ENCODE measurements at places on chromosomes 7 and 10.

DNA sequence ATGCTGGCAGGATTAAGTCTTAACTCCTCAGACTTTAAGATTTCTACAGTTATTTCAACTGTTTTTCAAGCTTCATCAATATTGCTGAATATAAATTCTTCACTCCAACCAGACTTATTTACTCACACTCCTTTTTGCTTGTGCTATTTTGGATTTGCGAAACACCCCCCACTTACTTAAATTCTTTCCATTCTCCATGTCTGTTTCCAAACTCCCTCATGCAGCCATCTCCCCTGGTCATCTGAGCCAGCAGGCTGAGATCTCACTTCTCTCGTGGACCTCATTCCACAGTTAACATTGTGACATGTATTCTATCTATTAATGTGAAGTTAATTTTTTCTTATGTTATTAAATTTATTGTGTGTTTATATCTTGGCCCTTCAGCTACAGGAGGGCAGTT, 188.9 kb upstream of the HDAC9 start:
- no peaks in the 10 kb centered on the region for H3K4me1 ChIP-seq
- no peak overlapping the region for H3K4me3 ChIP-seq

DNA sequence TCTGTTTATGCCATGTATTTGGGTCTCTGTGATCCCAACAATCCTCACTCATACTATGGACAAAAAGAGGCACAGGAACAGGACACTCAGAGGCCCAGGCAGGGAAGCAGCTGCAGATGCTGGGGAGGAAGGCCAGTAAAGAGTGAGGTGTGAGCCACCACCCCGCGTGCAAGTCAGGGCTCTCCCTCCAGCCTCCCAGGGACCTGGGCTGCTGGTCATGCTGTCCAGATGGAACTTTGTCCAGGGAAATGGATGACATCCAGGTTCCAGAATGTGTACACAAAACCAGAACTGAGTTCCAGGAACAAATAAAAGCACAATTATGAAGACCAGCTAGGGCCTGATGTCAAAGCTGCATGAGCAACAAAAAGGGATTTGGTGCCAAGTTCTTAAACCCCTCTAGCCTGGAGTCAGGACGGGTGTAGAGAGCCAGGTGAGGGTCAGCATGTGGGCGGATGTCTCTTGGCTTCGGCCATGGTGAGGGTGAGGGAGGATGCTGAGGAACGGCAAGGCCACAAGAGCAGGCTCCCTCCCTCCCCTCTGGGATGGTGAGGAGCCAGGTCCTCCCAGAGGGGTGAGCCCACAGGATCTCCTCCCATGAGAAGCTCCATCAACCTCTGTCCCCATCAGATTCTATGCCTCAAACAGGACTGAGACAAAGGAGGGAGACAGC, 739.7 kb downstream of the PARD3 start:
- H3K4me3 ChIP-seq = no peak overlapping the region
- H3K36me3 ChIP-seq = no peaks in the 10 kb centered on the region
- H3K27ac ChIP-seq = no peak overlapping the region
- DNase-seq = no peak
- no peaks in the 10 kb centered on the region for H3K4me1 ChIP-seq

DNA sequence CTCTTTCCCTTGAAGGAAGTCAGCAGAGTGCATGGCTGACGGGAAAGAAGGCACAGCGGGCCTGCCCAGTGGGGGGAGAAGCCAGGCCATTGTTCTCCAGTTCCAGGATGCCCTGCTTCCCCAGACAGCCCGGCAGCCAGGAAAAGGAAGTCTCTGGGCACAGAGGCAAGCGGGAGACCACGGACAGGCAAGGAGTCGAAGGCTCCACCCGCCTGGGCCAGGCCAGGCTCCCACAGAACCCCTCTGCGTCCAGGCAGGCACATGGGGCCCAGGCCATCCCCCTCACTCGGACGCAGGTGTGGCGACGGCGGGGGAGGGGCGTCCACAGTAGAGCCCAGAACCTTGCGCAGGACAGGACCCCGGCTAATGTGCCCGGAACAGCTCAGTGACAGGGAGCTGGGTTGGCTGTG, 8.7 kb downstream of the GPR146 start:
- H3K27ac ChIP-seq = no peak overlapping the region
- no peak for DNase-seq
- no peaks in the 10 kb centered on the region for H3K4me1 ChIP-seq
- no peaks in the 10 kb centered on the region for H3K27me3 ChIP-seq

DNA sequence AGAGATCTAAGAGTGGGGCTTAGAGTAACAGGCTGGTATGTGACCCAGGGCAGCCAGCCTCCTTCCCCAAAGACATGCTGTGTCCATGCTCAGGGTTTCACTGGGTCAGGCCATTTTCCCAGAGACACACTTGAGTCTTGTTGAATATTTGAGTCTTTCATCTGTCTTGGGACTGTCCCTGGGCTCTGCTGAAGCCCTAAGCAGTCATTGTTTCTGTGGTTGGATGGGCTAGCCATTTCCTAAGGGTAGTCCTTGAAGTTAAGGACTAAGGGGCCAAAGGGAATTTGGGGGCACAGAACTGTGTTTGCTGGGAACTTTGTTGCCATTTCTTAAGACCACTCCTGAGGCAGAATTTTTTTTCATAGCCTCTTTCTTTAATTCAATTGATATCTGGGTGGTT, 98.4 kb upstream of the SAMD8 start:
- no peak for DNase-seq
- H3K27me3 ChIP-seq = no peaks in the 10 kb centered on the region
- H3K4me3 ChIP-seq = no peak overlapping the region
- H3K36me3 ChIP-seq = no peaks in the 10 kb centered on the region

- no peak for DNase-seq
- H3K4me1 ChIP-seq = peaks cover 16% of the 10 kb centered on the region
- H3K4me3 ChIP-seq = no peak overlapping the region
- no peaks in the 10 kb centered on the region for H3K27me3 ChIP-seq
- no peak overlapping the region for H3K27ac ChIP-seq
- no peaks in the 10 kb centered on the region for H3K36me3 ChIP-seq
These were observed 18.1 kb upstream of the CAMK2G start for GRCh38 chr10:73892310-73893030.

DNA sequence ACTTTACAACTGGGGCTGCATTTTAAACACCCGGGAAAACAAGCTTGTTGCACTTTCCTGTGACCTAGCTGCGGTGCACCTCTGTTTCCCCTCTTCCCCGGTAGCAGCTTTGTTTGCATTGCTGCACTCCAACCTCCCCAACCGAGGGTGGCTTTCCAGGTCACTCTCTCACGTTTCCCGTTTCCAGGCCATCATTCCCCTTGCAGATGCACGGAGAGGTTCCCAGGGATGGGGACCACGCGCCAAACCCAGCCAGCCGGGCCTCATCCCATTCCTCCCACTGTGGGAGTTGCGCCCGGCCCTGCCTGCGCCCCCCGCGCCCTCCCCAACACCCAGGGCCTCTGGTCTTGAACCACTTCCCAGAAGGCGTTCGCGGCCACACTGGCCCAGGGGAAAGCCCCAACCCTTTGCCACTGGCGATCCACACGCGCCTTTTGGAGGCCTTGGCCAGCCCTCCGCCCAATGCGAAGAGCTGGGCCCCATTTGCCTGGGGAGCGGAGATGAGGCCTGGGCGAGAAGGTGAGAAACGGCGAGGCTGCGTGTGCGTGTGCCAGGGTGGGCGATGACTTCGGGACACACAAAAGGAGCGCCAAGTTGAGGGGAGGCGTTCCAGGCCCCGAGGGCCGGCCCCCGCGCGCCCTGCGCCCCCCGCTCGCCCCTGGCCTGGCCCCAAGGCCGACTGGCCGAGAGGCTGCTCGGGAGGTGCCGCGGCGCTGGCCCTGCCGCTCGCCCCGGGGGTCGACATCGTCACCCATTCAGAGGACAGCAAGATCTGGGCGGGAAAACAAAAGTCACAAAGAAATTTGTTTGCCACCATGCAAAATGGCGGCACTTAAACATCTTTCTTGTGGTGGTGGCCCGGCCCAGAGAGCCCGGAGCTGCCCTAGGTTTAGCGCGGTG, 15.9 kb downstream of the SKIDA1 start:
- DNase-seq = no peak
- no peak overlapping the region for H3K4me3 ChIP-seq
- H3K4me1 ChIP-seq = peaks cover 47% of the 10 kb centered on the region
- H3K27me3 ChIP-seq = no peaks in the 10 kb centered on the region

DNA sequence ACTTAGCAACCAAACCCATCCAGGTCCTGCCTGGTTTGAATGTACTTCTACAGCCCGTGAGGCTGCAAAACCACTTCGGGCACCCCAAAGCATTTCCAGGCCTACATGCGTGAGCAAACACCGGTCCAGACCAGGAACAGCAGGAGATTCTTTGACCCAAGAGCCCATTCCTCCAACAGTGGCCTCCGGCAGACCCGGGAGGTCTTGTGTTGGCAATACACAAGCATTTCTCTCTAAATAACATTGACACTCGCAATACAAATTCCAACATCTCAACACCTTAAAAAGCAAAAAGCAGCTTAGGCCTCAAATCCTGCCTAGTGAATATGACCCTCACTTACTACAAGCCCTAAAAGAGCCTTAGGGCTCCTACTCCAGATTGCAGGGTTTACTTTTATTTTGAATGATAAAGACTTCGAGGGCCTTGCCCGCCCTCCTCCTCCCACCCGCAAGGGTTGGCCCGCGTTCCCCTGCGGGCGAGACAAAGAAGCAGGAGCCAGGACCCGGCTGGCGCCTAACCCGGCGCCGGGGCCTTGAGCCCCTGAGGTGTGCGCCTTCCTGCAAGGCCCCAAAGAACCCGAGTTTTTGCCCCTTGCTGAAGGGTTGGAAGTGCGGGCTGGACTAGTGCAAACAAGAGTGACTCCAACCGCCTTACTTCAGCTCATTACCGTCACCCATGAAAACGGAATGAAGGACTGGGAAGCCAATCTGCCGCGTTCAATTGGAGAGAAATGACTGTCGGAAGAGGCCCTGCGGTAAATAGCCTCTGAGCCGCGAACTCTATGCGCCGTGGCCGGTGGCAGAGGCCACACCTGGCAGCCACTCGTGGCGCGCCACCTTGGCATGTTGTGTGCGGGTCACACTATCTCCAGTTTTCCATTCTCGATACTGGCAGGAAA, 3.4 kb upstream of the DLX6 start:
- no peaks in the 10 kb centered on the region for H3K36me3 ChIP-seq
- H3K27me3 ChIP-seq = no peaks in the 10 kb centered on the region
- peaks cover 4% of the 10 kb centered on the region for H3K4me1 ChIP-seq
- DNase-seq = no peak
- H3K27ac ChIP-seq = no peak overlapping the region

- no peak for DNase-seq
- no peak overlapping the region for H3K27ac ChIP-seq
- H3K36me3 ChIP-seq = peaks cover 3% of the 10 kb centered on the region
- peaks cover 46% of the 10 kb centered on the region for H3K4me1 ChIP-seq
- no peaks in the 10 kb centered on the region for H3K27me3 ChIP-seq
- H3K4me3 ChIP-seq = no peak overlapping the region
These were observed 58.4 kb downstream of the MET start for GRCh38 chr7:116730097-116731022.

- H3K36me3 ChIP-seq = no peaks in the 10 kb centered on the region
- peak overlapping the region; percentile 93 for H3K27ac ChIP-seq
- peaks cover 11% of the 10 kb centered on the region for H3K4me1 ChIP-seq
- peak overlapping the region; percentile 69 for H3K4me3 ChIP-seq
- H3K27me3 ChIP-seq = no peaks in the 10 kb centered on the region
- no peak for DNase-seq
These were observed 667 bp downstream of the KLLN start for GRCh38 chr10:87862679-87863052.

DNA sequence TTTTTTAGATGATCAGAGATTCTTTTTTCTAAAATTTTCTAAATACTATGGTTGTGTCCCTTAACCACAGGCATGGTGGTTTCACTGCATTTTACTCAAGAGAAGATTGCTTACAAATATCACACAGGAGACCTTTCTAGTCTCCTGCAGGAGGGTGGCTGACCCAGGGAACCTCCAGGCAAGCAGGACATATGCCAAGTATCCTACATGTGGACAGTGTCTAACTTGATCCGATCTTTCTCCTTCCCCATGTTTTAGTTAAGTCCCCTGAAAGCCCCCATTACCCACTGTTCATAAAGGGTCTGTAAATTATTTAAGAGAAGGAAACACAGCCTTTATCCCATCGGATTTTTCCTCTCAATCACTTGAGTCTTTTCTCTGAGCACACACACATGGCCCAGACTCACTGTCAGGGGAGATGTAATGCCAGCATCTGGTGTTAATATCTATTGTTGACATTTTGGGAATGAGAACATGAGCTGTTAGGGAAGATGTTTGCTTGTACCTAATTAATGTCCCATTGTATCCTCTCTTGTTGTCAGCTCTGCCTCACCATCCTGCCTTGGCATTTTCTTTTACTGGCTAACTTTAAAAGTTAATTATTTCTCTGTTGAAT, 755.2 kb downstream of the AUTS2 start:
- no peak overlapping the region for H3K27ac ChIP-seq
- no peaks in the 10 kb centered on the region for H3K36me3 ChIP-seq
- H3K27me3 ChIP-seq = no peaks in the 10 kb centered on the region
- DNase-seq = no peak

DNA sequence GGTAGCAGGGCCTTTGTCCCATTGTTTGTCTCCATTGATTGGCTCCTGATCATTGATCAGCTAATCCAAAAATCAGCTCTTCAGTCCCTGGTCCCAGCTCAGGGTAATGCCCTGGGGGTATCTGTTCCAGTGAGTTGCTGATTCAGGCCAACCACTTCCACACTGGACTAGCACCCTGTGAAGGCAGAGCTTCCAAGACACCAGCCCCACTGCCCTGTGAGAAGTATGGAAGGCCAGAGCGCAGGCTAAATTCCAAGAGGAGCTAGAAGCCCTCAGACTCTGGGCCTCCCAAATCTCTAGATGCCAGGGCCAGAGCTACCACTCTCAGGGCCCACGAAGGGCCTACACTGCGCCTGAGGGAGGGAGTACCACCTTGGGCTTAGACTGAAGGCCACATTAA, 10.4 kb downstream of the TMEM72 start:
- no peaks in the 10 kb centered on the region for H3K27me3 ChIP-seq
- no peak overlapping the region for H3K4me3 ChIP-seq
- H3K36me3 ChIP-seq = no peaks in the 10 kb centered on the region
- DNase-seq = no peak
- no peak overlapping the region for H3K27ac ChIP-seq

GRCh38 chr7:144671429-144671828, 164.4 kb downstream of the TPK1 start:
- H3K4me1 ChIP-seq = no peaks in the 10 kb centered on the region
- DNase-seq = no peak
- no peaks in the 10 kb centered on the region for H3K27me3 ChIP-seq
- H3K4me3 ChIP-seq = no peak overlapping the region
- H3K36me3 ChIP-seq = no peaks in the 10 kb centered on the region

- no peak overlapping the region for H3K4me3 ChIP-seq
- no peak for DNase-seq
- no peaks in the 10 kb centered on the region for H3K27me3 ChIP-seq
- H3K27ac ChIP-seq = no peak overlapping the region
- no peaks in the 10 kb centered on the region for H3K36me3 ChIP-seq
- H3K4me1 ChIP-seq = no peaks in the 10 kb centered on the region
These were observed 50.7 kb upstream of the AMPH start for GRCh38 chr7:38681882-38682281.

- DNase-seq = no peak
- H3K27ac ChIP-seq = no peak overlapping the region
- H3K36me3 ChIP-seq = no peaks in the 10 kb centered on the region
- no peaks in the 10 kb centered on the region for H3K4me1 ChIP-seq
These were observed 102.4 kb downstream of the EXOC4 start for GRCh38 chr7:133355325-133355708.

- no peak for DNase-seq
- H3K4me1 ChIP-seq = no peaks in the 10 kb centered on the region
- no peaks in the 10 kb centered on the region for H3K27me3 ChIP-seq
- H3K27ac ChIP-seq = no peak overlapping the region
These were observed 325.5 kb downstream of the GRID1 start for GRCh38 chr10:86041116-86041515.

- no peaks in the 10 kb centered on the region for H3K27me3 ChIP-seq
- H3K4me1 ChIP-seq = peaks cover 15% of the 10 kb centered on the region
- DNase-seq = no peak
- no peak overlapping the region for H3K27ac ChIP-seq
- no peaks in the 10 kb centered on the region for H3K36me3 ChIP-seq
- H3K4me3 ChIP-seq = no peak overlapping the region
These were observed 126.9 kb downstream of the VIPR2 start for GRCh38 chr7:159017741-159018140.
